Amygdala (tissue), 56 donors: ENCODE measurements at places on chromosomes 12 and 14.

DNA sequence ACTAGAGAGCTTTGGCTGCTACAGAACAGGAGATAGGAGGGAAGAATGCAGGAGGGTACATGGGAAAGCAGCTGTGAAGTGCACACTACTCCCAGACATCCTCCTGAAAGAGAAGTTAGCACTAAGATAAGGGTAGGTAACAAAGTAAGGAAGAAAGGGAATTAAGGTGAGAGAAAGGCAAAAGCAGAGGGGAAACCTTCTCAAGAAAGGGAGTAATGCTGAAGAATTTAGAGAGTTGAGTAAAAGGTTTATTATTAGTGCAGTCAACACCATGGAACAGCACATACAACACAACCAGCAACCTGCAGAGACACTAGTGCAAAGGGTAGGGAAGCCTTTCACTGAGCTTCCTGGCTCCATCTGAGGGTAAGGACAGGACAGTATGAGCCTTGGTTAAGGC is 15.0 kb upstream of the SMARCC2 start:
- DNase-seq = no peak

- DNase-seq = no peak
These were observed 246.9 kb upstream of the SYT1 start for GRCh38 chr12:78617683-78618082.

- DNase-seq = no peak
These were observed 47.6 kb downstream of the KIF26A start for GRCh38 chr14:104185916-104186495.

- peak; percentile 67 for DNase-seq
These were observed 47.2 kb downstream of the PTPRB start for GRCh38 chr12:70590051-70590450.

GRCh38 chr12:91901381-91902074 is 244.1 kb downstream of the BTG1 start:
- DNase-seq = no peak

DNA sequence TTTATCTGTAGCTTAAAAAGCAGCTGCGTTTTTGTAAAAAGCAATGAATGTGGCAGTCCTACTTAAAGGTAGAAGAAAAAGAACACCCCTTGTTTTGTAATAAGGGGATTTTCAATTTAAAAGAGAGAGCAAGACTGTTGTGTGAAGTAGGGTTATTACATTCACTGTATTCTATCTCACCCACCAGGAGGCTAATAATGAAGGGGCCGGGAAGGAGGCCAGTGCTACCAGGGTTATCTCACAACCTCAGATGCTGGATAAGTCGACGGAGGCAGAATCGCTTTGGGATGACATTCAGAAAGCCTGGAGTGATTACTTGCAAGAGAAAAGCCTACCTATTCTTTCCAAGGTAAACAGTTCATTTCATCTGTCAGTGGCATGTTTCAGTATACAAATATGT is 97.7 kb downstream of the RMST start:
- DNase-seq = no peak

GRCh38 chr14:105387530-105387922 is 10.8 kb upstream of the TEX22 start:
- DNase-seq = no peak

- DNase-seq = no peak
These were observed 66.4 kb downstream of the UNC79 start for GRCh38 chr14:93496856-93497741.

GRCh38 chr12:84696281-84696680 is 216.3 kb downstream of the SLC6A15 start:
- no peak for DNase-seq

- no peak for DNase-seq
These were observed 53.0 kb upstream of the USP15 start for GRCh38 chr12:62207248-62207647.

DNA sequence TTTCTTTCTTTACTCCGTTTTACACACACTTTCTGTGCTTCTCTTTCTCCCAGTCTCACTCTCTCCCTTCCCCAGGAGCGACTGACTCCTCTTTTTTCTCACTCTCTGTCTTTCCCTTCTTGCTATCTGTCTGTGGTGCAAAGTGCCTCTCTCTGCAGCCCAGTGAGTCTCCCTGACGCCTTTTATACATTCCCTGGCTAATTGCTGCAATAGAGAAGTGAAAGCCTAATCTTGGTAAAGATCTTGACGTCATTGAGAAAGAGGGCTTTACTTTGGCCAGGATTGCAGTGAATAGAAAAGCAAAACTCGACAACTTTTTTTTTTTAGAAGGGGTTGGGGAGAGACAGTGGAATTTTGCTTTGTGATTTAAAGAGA is 706 bp upstream of the DIO2 start:
- no peak for DNase-seq

- no peak for DNase-seq
These were observed 14.3 kb upstream of the PAPLN start for GRCh38 chr14:73223049-73223448.

DNA sequence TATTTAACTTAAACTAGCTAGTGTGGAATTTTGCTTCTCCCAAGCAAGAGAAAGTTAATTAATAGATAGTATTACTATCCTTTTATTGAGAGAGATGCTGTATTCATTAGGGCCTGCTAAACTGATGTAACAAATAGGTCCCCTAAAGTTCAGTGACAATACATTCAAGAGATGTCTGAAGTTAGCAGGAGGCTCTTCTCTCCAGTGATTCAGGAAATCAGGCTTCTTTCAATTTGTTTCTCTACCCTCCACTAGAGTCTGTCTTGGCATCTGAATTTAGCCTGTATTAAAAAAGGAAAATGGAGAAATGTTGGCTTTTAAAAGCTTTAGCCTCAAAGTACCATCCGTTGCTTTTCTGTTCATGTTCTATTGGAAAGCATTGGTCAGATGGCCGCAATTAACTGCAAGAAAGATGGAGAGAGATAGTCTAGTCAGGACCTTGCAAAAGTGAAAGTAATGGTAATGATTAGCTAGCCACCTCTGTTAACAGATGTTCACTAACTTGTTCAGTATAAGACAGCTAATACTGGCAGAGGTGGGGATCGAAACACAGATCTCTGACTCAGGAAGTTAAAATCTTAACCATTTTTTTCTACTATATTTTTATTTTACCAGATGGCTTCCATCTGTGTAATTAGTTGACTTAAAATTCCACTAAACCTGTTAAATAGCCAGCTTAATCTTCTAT is 786.8 kb downstream of the TMTC2 start:
- DNase-seq = no peak

GRCh38 chr12:85190728-85191127 is 89.3 kb upstream of the ALX1 start:
- no peak for DNase-seq

- DNase-seq = no peak
These were observed 12.5 kb downstream of the STYK1 start for GRCh38 chr12:10661338-10661737.

- DNase-seq = no peak
These were observed 1.5 kb upstream of the ULK1 start for GRCh38 chr12:131892711-131893604.

GRCh38 chr14:50601394-50601793 is 41.4 kb downstream of the ATL1 start:
- no peak for DNase-seq

GRCh38 chr14:50792051-50792477 is 38.9 kb downstream of the NIN start:
- no peak for DNase-seq

DNA sequence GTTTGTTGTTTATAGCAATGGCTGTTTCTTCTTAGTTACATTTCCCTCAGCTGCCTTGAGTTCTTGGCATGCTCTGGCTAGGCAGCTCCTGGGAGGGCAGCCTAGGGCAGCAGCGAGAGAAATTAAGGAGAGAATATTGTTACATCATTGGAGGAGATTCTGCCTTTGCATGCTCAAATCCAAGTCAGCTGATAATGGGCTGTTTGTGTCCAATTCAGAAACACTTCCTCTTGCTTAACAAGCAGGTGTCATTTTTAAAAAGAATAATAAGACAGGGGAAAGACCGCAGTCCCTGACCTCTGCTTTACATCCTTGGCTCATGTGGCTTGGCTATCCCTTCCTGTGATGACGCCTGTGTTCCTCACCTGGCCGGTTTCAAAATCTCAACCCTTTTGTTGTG is 76.9 kb downstream of the ESR2 start:
- DNase-seq = no peak

- DNase-seq = no peak
These were observed 41.3 kb downstream of the STK38L start for GRCh38 chr12:27285403-27285802.

- no peak for DNase-seq
These were observed 2.2 kb downstream of the ANKRD33 start for GRCh38 chr12:51890133-51890464.

GRCh38 chr14:91229743-91230200 is 14.7 kb downstream of the GPR68 start:
- DNase-seq = no peak

DNA sequence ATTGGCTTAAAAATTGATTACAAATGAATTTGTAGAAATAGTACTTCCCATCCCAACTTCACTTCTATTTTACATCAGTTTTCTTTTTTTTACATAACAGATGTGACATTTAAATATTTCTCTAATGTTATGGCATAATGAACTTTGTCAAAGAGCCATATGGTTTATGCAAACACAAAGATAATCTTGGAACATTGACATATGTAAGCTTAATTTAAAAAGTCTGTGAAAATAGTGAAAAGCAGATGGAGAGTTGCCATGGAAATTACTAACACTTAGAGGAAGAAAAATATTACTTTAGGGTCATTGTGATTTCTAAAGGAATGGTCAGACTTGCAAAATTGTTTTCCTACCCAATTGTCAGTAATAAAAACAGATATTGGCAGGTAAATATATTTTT is 232.4 kb downstream of the AEBP2 start:
- DNase-seq = no peak

DNA sequence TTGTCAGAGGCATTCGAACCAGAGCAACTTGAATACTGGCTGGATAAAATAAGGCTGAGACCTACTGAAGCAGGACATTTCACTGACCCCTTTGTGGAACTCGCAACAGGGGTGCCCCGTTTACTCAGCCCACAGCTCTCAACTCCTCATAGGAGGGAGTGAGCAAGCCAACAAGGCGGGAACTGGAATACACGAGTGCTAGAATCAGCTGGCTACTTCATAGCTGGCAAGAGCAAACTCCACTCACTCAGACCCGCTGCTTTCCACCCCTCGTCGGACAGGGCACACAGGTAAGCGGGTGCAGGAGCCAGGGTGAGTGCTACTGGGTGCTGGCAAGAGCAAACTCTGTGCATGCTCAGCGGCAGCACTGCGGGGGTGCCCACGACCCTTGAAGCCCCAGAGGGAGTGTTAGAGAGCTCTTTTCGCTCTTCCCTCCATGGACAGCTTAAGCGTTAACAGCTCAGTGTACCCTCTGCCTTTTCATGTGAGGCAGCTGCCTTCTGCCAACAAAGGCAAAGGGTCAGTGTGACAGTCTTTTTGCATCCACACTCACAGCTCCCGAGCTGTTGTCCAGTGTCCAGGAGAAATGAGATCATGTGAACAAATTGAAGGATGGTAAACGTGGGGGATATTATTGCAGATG is 15.7 kb downstream of the CAPZA3 start:
- DNase-seq = no peak

DNA sequence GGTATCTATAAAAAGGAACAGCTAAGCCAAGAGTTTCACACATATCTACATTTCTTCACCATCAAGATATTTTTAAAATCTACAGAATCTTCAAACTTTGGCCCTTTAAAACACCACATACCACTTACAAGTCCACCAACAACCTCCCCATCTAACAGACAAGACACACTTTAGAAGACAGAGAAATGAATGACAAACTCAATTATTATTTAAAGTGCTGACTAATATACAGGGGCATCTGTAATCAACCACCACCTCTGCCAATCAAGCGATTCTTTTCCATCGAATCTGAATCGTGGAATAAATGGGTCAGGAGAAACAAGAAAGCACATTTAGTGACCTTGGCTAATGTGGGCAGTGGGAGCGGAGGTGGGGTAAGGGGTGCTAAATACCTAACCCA is 7.7 kb downstream of the SETD3 start:
- no peak for DNase-seq

GRCh38 chr14:33675415-33676130 is 275.3 kb downstream of the EGLN3 start:
- no peak for DNase-seq

DNA sequence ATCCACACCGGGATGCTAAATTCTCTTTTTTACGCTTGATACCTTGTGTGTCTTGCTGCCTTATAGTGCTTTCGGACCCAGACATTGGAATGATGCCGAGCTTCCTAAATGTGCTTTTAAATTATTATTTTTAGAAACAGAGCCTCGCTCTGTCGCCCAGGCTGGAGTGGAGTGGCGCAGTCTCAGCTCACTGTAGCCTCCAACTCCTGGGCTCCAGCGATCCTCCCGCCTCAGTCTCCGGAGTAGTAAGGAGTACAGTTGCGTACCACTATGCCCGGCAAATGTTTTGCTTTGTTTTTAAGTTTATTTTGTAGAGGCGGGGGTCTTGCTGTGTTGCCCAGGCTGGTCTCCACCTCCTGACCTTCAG is 489 bp upstream of the EML5 start:
- no peak for DNase-seq

DNA sequence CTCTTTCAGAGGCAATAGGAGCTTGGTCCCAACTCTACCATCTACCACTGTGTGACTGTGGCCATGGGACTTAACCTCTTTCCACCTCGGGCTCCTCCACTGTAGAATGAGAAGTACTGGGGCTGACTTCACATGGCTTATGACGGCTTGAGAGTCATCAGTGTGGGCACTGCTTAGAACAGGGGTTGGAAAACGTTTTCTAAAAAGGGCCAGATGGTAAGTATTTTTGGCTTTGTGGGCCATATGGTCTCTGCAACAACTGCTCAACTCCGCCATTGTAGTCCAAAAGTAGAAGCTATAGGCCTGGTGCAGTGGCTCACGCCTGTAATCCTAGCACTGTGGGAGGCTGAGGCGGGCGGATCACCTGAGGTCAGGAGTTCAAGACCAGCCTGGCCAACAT is 69.2 kb upstream of the LTA4H start:
- DNase-seq = no peak

GRCh38 chr12:49367381-49368239 is at the start of gene SPATS2:
Gene SPATS2, plus strand, starts transcription at chr12:49367462. Its CDS starts 93,551 bp downstream, at chr12:49461013.
- DNase-seq = no peak

DNA sequence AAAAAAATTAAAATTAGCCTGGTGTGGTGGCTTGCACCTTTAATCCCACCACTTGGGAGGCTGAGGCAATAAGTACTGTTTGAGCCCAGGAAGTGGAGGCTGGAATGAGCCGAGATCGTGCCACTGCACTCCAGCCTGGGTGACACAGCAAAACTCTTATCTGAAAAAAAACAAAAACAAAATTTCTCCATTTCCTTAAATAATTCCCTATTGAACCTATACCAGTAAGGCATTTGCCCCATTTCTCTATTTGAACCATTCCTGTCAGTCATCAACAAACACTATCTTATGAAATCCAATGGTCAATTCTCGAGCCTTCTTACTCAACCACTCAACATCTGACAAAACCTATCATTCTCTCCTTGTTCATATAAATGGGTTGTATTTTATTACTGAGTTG is 14.7 kb downstream of the SLC2A14 start:
- no peak for DNase-seq

DNA sequence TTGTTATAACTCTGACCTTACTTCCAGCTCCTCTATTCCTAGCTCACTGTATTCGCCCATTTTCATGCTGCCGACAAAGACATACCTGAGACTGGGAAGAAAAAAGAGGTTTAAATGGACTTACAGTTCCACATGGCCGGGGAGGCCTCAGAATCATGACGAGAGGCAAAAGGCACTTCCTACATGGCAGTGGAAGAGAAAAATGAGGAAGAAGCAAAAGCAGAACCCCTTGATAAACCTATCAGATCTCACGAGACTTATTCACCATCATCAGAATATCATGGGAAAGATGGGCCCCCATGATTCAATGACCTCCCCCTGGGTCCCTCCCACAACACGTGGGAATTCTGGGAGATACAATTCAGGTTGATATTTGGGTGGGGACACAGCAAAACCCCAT is 14.5 kb upstream of the PHC1 start:
- DNase-seq = no peak
